ENCODE measurements at places on chromosomes 16 and 17.

- DNase-seq, result no peak
Observed at GRCh38 chr17:34177642-34178041, 77.4 kb upstream of the CCL2 start.

DNA sequence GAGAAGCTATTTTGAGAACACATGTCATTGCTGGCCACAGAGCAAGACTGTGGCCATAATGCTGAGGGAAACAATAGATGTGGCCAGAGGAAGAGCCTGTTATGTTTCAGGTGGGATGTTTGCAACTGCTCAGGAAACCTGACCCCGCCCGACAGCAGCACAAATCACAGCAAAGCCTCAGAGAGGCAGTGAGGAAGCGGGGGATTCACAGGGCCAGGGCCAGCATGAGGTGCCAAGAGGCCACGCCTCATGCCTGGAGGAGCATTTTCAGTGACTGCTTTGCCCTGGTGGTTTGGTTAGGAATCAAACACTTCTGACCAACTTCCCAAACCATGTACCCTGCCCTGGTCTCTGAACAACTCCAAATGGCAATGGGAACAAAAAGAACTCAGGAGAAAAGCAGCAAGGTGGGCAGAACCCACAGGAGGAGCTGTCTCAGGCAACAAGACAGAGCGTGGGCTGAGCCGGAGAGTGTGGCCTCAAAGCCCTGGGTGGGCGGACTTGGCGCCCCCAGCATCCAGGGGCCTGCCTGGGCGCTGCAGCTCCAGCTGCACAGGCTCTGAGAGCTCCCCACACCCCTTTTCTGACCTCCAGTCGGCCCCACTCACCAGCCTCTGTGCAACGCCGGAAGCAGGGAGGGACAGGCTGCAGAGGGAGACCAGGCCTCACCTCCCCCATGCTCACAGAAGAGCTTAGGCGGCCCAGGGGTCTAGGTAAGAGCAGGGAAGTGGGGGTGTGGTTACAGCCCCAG, 20.6 kb downstream of the HIC1 start:
- DNase-seq, result no peak

GRCh38 chr17:73760439-73760758, 116.2 kb upstream of the SDK2 start:
- no peak for DNase-seq

DNA sequence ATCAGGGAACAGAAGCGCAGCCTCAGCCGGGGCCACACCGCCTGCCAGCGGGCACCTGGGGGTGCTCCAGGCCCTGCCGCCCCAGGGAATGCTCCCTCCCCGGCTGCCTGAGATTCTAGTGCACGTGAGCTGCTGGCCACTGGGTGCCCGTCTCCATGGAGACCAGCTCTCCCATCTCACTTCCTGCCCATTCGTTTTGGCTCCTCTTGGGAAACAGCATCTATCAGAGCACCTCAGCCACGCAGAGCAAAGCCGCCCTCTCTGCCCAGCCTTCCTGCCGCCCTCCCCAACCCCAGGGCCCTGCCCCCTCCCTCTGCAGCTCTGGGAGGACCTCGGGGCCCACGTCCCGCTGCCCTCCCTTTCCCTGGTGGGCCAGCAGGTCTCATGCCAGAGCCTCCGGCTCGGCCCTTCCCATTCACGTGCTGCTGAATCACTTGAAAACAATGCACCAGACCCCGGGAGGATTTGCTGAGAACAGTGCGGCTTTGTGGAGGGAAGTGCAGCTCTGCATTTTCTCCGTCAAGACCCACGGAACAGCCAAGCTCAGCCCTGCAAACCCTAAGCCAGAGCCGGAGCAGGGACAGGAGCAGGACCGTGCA, 19.4 kb downstream of the CEP295NL start:
- no peak for DNase-seq

DNA sequence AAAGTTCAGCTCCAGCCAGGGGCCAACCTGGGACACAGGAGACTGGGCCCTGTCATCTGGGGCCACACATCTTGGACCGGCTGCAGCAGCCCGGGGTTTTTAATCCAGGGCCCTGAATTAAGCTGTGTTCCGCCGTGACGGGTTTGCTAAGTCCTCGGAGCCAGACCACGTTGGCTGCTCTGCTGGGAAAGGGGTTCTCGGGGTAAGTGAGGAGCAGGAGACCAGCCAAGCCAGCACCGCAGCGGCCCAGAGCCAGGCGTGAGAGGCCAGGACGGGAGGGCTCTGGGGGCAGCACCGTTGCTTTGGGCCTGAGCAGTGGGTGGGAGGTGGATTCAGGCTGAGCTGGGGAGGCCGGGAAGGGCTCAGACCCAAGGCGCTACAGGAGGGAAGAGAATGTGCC, 31.3 kb upstream of the CBX4 start:
- no peak for DNase-seq

GRCh38 chr17:40949418-40949817, 12.0 kb upstream of the KRT23 start:
- no peak for DNase-seq
